ENCODE measurements at places on chromosomes 2 and 18.

- no peak for DNase-seq
Observed at GRCh38 chr2:107306881-107307280, 420.9 kb upstream of the ST6GAL2 start.

GRCh38 chr18:40210696-40211095, 1744.3 kb upstream of the PIK3C3 start:
- no peak for DNase-seq

- DNase-seq: no peak
Observed at GRCh38 chr18:55897091-55897689, 309.2 kb upstream of the TCF4 start.

- DNase-seq: no peak
Observed at GRCh38 chr2:226643030-226643945, 156.3 kb downstream of the IRS1 start.

DNA sequence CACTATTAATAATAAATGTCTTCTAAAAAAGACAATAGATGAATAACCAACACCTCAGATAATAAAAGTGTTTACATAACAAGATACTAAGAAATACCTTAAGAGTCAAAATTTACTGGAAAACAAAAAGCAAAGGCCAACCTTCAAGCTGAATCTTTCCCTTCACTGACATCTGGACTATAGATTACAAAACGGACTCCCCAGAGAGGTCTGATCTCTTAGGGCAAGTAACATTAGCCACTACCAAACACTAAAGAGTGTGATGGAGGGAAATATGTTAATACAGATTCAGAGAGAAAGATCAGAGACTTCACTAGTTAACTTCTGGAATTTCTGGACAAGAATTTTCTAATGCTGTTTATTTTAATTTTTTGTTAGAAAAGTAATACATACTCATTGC, 13.9 kb downstream of the CLASP1 start:
- no peak for DNase-seq

- no peak for DNase-seq
Observed at GRCh38 chr2:62222674-62223073, 26.8 kb downstream of the B3GNT2 start.

- DNase-seq: no peak
Observed at GRCh38 chr2:128548461-128548891, 229.8 kb upstream of the HS6ST1 start.

DNA sequence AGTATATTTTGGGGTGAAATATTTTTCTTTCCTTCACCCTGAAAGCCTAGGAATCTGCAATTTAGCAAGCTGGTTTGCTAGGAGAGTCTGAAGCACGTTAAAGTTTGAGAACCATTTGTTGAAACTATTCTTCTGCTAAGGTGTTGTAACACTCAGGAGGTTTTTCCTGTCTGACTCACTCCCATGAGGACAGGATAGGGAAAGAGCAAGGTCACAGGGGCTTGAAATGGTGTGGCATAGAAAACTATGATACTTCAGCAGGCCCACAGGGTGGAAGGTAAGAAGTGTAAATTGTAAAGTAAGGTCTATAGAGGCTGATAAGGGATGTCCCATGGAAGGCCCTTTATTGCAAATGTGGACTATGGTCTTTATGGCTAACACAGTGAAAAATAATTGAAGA, 177.7 kb upstream of the ZC3H15 start:
- no peak for DNase-seq

DNA sequence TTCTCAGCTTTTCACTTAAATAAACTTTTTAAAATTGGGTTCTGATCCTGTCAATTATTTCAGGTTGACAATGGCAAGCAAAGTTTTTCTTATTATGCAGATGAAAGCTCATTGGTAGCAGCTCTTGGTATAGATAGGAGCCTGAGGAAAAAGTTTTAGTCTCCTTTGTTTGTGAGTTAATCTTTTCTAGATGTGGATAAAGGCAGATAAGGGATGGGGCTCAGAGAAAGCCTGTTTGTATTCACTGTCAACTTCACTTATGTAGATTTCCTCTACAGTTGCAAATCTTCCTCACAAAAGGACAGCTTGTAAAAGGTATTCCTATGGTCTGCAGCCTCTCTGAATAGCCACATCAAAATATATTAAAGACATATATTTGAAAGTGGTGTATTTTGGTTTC, 224.5 kb upstream of the SPOPL start:
- DNase-seq: no peak

DNA sequence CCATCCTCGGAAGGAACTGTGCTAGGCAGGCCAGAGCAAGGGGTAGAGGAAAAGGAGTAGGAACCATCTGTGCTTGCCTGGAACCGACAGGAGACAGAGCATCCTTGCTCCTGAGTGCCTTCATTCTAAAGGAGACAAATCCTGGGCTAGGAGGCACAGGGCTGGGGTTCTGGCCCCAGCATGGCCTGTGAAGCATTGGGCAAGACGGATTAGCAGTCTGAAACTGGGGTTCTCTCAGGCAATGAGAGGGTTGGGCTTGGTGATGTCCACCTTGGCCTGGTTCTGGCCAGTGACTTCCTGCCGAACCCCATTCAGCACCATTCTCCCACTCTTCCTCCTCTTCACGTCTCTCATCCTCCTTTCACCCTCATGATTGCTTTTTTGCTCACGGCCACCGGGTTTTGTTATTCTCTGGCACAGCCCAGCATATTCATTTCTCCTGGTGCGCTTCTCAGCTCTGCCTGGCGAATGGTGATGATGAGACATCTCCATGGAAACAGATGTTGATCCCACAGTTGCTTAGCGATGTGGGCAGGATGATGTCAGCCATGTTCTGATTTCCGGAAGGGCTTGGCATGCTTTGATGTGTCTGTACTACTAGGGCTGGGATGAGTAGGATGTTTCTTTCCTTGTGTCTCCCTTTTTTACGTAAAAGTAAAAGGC, 127.7 kb downstream of the CAPN13 start:
- DNase-seq: no peak

GRCh38 chr18:63237881-63238692, 81.5 kb downstream of the BCL2 start:
- no peak for DNase-seq

DNA sequence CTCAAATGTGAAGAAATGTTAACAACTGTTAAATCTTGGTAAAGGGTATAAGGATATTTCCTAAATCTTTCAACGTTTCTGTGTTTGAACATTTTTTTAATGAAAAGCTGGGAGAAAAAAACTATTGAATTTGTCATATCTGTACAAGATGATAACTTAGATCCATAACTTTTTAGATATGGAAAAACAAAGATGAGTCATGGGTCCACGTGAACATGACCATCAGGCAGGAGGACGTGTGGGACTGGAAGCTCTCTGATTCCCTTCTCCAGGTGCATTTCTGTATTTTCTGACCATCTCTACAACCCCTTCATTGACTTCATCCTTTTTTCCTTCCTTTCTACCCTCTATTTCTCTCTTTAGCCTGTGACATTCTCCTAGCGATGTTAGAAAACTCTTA, 141.6 kb downstream of the DHRS9 start:
- no peak for DNase-seq

GRCh38 chr2:240392084-240392947, 43.1 kb upstream of the GPC1 start:
- DNase-seq: no peak

DNA sequence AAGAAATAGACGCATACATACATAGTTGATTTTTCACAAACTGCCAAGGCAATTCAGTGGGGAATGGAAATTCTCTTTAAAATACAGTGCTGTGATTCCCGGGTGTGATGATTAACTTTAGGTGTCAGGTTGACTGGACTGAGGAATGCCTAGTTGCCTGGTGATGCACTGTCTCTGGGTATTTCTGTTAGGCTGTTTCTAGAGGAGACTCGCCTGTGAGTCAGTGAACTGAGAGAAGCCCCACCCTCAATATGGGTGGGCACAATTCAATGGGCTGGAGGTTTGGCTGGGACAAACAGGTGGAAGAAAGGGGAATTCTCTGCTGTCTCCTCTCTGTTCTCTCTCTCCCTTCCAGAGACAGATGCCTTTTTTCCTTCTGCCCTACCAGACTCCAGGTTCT, 187.6 kb downstream of the ARHGAP28 start:
- DNase-seq: no peak

GRCh38 chr2:84991404-84992160, 20.6 kb downstream of the KCMF1 start:
- no peak for DNase-seq

GRCh38 chr2:26484579-26484978, 6.7 kb upstream of the OTOF start:
- DNase-seq: no peak

GRCh38 chr2:120622886-120623753, 112.5 kb upstream of the GLI2 start:
- DNase-seq: no peak

- DNase-seq: no peak
Observed at GRCh38 chr2:61157371-61158003, 4.5 kb upstream of the C2orf74 start.

DNA sequence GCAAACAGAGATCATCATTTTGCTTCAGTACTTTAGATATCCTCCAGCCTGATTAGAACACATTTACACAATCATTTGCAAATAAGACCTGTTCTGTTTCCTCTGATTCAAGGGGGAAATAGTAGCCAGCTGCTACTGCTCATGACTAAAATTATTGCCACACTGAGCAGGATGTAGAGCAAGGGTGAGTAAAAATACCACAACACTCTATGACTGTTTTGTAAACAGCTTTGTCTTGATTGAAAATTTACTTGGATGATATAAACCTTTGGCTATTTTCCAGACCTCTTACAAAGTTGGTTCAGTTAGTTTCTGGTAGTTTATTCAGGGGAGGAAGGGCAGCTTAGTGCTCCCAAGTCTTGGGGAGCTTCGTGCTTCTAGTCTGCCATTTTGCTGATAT, 286.4 kb upstream of the CNTNAP5 start:
- DNase-seq: no peak

DNA sequence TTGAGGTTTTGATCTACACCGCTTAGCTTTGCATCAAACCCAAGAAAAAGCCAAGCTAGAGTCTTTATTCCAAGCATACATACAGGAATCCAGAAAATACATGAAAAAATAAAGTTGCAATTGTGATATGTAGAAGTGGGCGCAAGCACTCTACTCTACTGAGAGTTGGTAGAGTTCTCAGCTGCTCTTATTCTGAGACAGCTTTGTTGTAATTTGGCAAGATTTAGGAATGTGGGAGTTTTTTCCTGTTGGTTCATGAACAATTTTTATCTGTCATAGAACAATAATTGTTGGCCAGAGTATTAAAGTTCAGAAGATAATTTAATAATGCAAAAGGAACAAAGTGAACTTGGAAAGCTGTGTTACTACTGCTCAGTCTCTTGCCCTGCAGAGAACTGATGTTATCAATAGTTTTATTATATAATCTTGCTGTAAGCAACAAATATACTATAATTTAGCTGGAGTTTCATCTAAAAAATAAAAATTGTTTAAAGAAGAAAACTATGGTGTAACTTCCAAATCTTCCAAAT, 302.0 kb upstream of the RND3 start:
- no peak for DNase-seq

- no peak for DNase-seq
Observed at GRCh38 chr18:63315876-63316275, 3.7 kb downstream of the BCL2 start.

GRCh38 chr2:72147303-72147971, at the start of gene CYP26B1:
Gene CYP26B1, minus strand, starts transcription at chr2:72147862. Its CDS starts 28 bp downstream, at chr2:72147834.
- no peak for DNase-seq

DNA sequence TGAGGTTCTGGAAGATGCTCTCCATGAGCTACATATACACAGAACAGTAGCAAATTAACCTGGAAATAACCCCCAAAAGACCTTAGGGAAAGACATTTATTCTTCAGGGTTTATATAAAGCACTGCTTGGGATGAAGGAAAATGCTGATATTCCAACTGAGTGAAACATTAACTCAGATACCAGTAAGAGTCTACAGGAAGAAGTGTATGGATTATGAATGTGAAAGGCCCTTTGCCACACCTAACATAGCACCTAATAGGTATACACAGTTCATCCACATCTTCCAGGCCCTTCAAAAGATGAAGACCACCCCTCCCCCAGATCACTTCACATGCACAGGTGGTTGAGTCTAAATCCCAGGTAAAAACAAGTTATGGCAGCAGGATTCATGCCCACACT, 50.4 kb downstream of the MYO5B start:
- no peak for DNase-seq

- no peak for DNase-seq
Observed at GRCh38 chr2:216075510-216076485, 5.8 kb downstream of the PECR start.

DNA sequence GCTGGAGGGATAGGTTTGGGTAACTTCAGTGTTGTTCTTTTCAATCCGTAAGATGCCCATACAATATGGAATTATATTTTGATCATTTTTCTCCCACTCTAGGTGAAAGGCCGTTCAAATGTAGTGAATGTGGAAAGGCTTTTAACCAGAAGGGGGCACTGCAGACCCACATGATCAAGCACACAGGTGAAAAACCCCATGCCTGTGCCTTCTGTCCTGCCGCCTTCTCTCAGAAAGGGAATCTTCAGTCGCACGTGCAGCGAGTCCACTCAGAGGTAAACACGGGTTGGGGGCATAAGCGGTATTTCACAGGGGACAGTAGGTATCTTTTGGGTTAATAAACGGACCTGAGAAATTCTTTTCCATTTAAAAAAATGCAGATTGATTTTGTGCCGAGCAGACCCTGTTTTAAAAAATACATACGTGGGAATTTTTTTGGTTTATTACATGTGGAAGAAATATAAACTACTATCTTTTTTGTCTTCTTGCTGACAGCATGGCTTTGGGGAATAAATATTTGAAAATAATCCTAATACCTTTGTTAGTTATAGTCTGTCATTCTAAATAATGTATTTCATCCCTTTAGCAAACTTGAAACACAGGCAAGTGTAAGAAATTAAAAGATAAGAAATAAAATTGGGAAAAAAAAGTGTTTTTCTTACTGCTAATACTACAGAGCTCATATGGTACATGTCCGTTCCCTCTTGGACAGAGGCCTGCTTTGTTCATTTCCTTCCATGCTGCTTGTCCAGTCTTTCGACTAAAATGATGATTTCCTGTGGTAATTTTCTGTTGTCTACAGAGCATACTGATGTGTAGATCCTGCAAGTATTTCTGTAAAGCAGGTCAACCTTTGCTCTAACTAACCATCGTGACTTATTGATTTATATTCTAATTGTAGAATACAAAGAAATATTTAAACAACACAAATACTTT, 53.3 kb downstream of the ZNF236 start:
- peak; percentile 36 for DNase-seq

GRCh38 chr2:12498704-12499103, 218.0 kb upstream of the TRIB2 start:
- DNase-seq: no peak

GRCh38 chr2:2777213-2777612, 446.1 kb upstream of the MYT1L start:
- DNase-seq: no peak

- DNase-seq: no peak
Observed at GRCh38 chr2:68733365-68733764, 1.2 kb upstream of the ARHGAP25 start.

GRCh38 chr2:148642891-148643416, 1.6 kb upstream of the EPC2 start:
- no peak for DNase-seq

GRCh38 chr2:188217264-188217663, 74.4 kb upstream of the GULP1 start:
- DNase-seq: no peak

Data from stimulated activated CD4-positive, alpha-beta T cell treated with anti-CD3 and anti-CD28 coated beads, Interleukin-4, amount 100 ng/mL, for 24 hours (primary cell).